ENCODE measurements at places on chromosomes 5 and 9.

DNA sequence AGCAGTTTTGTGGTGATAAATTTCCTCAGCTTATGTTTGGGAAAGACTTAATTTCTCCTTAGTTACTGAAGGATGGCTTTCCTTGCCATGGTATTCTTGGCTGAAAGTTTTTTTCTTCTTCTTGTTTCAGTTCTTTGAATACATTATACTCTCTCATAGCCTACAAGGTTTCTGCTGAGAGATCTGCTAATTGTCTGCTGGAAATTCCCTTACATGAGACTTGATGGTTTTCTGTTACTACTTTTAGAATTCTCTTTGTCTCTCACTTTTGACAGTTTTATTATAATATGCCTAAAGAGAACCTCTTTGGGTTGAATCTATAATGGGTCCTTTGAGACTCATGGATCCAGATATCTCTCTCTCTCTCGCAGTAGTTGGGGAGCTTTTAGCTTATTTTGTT lies 693.6 kb downstream of the PRELID2 start:
- DNase-seq, result no peak

- DNase-seq, result no peak
These were observed 29.0 kb downstream of the MTMR12 start for GRCh38 chr5:32283539-32284377.

- DNase-seq, result peak; percentile 73
These were observed 7.2 kb upstream of the DUSP1 start for GRCh38 chr5:172777881-172778814.

- peak; percentile 13 for DNase-seq
These were observed 2.9 kb downstream of the ATPSCKMT start for GRCh38 chr5:10246761-10247160.

GRCh38 chr5:150022158-150022531 lies 21.6 kb downstream of the HMGXB3 start:
- DNase-seq, result no peak

- DNase-seq, result peak; percentile 34
These were observed 147.2 kb upstream of the IRX2 start for GRCh38 chr5:2898661-2899060.

DNA sequence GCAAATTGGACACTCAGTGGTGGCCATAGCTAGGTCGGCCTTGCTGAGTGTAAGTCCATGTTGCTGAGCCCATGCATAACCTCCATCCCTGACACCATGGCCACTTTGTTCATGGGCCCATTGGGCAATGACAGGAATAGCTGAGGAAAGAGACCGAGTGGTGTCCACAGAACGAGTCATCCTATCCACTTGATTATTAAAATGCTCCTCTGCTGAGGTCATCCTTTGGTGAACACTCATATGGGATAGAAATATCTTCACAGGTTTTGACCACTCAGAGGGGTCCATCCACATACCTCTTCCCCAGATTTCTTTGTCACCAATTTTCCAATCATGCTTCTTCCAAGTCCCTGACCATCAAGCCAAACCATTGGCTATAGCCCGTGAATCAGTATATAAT lies 63.6 kb downstream of the PPIC start:
- DNase-seq, result no peak

GRCh38 chr5:57171816-57172465 lies 1.9 kb upstream of the GPBP1 start:
- DNase-seq, result peak; percentile 53

DNA sequence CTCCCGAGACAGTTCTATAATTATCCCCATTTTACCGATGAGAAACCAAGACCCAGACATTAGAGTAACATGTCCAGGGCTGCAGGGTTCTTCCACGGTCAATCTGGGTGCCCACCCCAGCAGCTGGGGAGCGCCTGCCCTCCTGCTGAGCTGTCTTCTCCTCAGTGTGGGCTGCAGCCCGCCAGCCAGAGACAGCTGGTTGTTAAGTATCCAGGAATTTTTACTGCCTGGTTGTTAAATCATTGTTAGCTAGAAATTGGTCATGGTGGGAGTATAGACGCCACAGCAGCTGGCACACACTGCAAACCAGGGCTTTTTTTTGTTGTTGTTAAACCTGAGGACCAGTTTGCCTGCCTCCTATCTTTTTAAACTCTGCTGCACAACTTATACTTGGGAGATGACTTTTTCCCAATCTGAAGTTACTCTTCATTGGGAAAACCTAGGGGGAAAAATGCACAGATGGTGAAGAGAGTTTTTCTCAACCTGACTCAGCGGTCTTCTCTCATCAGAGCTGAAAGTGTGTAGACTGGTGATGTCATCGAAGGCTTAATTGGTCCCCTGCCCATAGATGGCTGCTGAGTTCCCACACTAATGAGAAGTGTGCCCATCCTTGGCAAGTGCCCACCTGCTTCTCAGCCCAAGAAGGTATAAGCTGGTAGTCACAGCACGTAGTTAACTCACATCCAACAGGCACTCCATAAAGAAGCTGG lies 208.6 kb downstream of the DRD1 start:
- no peak for DNase-seq

- DNase-seq, result no peak
These were observed 55.2 kb upstream of the SLIT3 start for GRCh38 chr5:169356181-169356580.

GRCh38 chr9:128716581-128717254 lies 7.2 kb downstream of the ZDHHC12 start:
- DNase-seq, result no peak

DNA sequence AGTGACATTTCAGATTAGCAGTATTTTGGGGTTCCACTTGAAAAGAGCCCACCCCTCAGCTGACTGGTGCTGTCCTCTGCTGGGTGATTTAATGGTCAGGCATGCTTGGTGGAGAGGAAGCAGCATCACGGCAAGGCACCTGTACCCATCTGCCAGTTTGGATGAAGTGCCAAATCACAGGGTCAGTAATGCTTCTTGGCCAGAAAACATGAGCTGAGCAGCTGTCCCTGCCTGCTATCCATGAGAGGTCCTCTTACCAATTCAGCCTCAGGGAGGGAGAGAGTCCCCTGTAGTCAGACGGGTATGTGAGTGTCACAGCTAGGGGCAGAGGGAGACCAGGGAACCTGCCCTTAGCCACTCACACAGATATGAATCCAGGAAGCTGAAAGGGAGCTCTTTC lies 137.9 kb downstream of the SEC61B start:
- no peak for DNase-seq

DNA sequence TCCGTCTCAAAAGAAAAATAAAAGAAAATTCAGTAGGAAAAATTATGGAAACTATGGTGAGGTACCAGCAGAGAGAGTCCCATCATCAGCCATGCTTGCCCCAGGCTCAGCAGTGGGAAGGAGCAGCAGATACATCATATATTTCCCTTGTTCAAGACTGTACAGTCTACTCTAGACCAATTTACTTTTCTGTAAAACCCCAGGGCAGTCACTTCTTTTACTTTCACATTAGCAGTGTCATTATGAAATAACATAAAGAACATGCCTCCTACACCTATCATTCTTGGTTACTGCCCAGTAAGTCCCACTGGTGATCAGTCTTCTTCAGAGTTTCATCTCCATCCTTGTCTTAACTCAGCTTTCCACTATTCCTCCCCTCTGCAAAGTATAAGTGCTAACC lies 1145.0 kb downstream of the MAT2B start:
- no peak for DNase-seq

DNA sequence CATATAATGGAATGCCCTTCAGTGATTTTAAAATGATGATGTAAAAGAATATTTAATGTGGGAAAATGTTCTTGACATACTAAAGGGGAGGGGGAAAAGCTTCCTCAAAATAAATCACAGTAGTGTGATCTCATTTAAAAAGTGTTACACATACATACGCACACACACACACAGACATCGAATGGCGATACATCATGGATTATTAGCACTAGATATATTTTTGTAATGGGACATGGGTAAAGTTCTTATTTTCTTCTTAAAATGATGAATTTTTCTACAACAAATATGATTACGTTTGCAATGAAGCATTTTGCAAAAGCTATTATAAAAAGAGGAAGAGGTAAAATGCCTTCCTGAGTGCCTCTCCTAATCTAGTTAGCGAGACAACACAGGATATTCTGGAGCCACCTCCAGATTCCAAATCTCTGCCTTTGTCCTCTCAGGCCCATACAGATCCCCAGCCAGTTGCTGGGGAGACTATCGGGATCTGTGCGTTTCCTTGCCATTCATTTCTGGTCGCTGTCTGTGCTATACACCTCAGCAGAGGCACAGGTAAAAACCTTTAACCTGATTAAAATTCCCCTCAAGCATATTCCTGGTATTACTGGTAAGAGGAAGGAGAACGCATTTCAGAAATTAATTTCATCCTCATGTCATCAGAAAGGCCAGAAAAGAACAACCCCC lies 69.6 kb downstream of the SLC28A3 start:
- no peak for DNase-seq

DNA sequence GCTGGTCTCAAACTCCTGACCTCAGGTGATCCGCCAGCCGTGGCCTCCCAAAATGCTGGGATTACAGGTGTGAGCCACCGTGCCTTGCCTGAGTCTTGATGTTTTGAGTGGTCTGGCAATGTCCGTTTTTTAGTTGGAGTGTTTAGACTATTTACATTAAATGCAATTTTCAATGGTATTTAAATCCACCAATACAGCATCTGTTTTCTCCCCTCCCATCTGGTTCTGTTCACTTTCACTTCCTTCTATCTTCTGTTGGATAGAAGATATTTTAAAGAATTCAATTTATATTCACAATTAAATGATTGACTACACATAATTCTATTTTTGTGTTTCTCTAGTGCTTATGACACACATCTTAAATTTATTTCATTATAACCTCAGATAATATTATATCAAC lies 26.0 kb upstream of the PCAT7 start:
- no peak for DNase-seq

DNA sequence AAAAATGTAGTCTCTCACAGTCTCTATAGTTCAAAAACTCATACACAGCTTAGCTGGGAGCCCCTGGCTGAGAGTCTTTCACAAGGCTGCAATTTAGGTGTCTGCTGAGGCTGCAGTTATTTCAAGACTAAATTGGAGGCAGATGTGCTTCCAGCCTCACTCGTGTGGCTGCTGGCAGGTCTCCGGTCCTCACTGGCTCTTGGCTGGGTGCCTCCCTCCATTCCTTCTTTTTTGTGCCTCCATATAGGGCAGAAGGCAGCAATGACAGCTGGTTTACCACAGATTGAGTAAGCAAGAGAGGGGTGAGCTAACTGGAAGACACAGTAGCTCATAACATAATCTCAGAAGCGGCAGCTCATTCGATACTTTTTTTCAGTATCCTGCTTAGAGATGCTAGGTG lies 2167.7 kb upstream of the WWC1 start:
- no peak for DNase-seq

DNA sequence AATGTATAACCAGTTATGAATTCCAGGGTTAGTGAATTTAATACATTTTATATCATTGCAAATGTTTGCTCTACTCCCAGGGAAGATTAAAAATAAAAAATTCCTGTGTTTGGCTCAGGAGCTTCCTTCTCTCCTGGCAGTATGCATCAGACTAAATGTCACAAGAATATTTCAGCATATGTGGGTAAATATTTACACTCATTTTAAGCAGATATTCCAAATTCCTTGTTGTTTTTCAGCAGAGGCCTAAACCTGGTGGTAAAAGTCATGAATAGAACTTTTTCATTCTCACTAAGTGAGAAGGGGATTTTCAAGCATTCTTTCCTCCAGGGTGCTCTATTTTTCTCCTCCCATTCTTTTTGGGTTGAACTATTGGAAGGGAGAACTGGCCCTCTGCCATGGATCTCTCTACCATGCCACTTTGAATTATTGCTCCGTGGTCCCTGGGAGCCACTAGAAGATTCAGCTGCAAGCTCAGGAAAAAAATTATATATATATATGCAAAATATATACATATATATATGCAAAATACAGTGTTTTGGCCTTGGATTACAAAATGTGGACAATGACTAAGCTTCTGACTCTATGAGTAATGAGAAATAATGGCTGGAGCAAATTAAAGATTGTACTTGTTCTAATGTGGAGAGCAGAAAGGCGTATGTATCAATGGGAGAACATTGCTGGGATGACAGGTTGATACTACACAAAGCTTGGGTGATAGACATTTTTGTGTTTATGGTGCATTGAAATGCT lies 180.6 kb upstream of the PAPPA start:
- DNase-seq, result no peak

DNA sequence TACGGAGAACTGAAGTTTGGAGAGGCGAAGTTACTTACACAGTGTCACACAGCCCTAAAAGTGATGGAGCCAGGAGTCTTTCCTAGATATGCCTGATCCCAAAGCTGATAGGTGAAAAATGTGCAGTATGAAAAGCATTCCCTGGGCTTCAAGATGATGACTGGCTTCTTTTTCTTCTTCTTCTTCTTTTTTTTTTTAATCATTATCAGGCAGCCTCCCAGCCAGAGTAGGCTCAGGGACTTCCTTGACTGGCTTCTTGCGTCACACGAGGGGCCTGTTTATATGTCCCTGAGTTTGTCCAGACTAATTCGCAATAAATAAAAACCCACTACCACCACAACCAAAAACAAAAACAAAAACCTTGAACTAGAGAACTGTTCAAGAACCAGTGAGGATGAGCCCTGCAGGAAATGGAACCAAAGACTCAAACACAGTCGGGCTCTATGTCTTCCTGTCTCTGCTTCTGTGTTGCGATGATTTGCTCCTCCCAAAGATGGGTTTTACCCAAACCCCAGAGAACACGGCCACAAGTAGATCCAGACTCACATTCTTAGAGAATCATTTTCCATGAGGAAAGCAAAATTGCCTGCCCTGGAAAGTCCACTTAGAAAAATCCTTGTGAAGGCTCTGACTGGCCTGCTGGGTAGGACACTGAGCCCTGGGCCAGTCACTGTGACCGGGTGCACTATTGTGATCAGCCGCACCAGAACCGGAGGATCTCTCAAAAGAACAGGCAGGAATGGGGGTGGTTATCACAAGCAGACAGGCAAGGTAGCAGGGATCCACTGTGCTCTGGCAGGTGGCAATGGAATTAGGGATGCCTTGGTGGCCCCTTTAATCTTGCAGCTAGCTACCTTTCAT lies 38.0 kb upstream of the ADAM19 start:
- DNase-seq, result no peak

DNA sequence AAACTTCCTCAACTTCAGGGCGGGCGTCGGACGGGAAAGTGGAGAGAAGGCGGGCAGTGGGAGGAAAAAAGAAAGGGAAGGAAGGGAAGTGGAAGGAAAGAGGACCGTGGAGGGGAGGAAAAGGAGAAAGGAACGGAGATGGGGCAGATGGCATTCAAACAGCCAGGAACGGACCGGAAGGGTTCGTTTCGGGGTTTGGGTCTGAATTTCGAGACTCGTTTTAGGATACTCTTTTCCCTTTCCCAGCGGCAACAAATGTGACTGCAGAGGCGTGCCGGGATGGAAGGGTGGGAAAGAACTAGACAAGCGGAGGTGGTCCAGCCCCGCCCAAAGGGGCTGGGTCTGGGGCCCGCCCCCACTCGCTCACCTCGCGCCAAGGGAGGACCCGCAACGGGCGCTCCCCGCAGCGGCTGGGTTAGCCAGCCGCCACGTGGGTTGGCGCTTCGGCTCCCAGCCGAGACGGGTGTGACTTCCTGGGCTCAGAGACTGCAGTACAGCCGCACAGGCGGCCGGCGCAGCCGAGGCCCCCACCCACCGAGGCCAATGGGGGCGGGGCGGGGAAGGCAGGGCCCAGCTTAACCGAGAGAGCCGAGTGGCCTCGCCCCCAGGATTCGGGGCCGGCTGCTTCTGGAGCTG lies 2.7 kb downstream of the VCAN start:
- DNase-seq, result peak; percentile 98
